DMS79 (cell line): ENCODE measurements at places on chromosomes 7 and 10.

DNA sequence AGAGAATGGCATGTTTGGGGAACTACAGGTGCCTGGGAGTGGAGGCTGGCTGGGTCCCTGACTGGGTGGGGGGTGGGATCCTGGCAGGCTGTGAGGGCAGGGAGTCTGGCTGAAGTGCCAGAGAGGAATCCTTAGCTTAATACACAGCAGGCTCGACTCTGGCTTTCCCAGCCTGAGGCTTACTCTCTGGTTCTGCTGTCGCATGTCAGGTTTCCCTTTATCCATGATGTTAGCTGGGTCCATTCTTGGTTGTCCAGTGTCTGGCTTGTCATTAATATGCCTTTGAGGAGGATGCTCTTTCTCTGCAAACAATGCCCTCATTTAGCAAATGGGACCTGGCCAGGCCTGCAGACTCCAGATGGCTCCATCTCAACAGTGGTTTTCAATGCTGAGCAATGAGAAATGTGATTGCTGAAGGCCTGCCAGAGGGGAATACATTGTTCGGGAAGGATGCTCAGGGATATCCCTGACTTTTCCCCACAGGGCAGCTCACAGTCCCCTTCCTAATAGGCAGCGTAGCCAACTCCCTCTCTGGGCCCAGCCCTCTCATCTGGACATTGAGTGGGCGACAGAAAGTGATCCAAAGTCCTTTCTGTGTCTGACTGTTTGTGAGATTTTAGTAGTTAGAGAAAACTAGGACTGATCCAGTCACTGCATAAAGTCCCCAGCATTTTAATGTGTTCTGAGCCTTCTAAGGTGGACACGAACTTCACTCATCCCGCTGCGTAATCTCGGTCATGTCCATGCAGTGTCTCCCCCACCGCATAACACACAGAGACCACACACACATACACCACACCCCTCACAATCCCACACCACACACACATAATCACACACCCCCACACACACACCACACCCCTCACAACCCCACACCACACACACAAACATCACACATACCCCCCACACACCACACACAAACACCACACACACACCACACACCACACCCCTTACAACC, 124.9 kb downstream of the ANLN start:
- DNase-seq, result no peak

- no peak for DNase-seq
These were observed 98.9 kb downstream of the KAT6B start for GRCh38 chr10:74925291-74925690.

DNA sequence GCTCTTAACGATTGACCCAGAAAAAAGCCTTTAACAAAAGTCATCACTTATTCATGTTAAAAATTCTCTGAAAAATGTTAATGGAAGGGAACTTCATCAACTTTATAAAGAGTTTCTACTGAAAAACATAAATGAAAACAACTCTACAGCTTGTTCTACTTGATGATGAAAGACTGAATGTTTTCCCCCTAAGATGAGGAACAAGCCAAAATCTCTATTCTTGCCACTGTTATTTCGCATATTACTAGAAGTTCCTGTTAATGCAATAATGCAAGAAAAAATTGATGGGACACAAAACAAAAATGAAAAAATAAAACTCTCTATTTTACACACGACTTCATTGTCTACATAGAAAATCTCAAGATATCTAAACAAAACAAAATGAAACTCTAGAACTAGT, 249.8 kb upstream of the AKR1E2 start:
- no peak for DNase-seq

DNA sequence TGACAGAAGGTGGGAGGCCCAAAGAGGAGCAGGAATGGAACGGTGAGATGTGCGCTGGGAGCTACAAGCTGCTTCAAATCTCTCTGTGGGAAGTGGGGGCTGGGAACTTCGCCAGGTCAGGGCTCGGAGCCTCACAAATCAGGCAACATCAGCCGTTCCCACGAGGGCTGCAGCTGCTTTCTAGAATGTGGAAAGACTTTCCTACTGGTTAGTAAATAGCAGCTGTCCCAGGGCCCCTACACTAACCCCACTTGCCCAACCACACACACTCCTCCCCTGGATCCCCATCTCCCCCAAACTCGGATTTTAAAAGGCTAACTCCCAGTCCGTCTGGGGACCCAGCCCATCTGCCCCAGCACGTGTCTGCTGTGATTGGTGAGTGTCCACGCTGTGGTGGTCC, 40.6 kb upstream of the PITRM1 start:
- no peak for DNase-seq

GRCh38 chr7:48512892-48513291, 341.6 kb downstream of the ABCA13 start:
- DNase-seq, result no peak

DNA sequence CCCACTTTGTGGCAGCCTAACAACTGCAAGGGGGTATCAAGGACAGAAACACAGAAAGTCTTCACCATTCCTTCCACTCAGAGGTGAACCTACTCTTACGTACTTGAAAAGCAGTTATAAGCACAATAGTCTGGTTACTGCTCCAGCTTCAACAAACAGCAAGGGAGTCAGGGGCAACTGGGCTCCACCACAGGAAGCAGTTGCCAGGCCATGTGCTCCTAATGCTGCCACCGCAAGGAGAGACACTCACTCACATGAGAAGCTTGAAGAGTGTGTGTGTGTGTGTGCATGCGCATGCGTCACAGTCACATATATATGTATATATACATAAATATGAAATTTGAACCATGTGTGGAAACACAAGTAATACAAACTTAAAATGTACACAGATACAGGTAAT, 65.5 kb downstream of the GRB10 start:
- DNase-seq, result no peak

DNA sequence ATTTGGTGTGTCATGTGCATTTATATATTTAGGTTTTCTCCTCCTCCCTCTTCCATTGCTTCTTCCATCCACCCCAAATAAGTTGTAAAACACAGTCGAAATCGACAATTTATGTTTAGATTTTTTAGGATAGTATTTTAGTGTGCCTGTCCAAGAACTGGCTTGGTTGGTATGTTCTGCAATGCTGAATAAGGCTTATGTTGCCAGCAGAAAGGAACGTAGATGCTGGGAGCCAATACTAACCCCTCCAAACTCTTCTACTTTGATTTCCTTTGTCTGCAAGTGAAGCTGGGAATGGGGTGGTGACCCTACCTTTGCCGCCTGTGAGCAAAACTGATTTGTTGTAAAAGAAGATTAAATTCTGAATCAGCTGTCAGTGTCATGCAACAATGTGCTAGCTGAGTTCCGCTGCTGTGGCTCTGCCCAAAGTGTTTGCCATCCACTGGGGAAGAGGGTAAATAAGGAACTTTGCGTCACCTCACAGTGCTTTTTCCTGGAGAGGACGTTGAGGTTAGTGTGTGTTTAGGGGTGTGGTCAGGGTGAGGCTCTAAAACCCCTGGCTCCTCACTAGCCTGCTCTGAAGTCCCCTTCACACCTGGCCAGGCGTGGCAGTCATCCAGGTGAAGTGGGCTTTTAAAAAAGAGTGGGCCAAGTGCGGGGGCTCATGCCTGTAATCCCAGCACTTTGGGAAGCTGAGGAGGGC, 44.4 kb downstream of the TACC2 start:
- DNase-seq, result no peak

DNA sequence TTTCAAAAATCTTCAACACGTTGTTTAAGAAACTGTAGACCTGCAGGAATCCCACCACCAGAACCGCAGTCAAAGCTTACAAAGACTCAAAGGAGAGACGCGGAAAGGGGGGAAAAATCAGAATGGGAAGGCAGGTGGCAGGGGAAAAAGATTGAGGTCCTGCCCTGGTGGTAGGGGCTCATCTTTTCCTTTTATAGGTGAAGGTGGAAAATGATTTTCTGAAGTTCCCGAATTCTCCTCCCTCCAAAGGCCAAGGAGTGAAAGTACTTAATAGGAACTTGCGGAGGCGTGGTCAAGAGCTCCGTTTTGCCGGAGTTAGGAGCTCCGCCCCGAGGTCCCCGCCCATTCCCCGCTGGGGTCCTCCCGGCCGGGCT, 724 bp downstream of the BBIP1 start:
- DNase-seq, result peak; percentile 55

DNA sequence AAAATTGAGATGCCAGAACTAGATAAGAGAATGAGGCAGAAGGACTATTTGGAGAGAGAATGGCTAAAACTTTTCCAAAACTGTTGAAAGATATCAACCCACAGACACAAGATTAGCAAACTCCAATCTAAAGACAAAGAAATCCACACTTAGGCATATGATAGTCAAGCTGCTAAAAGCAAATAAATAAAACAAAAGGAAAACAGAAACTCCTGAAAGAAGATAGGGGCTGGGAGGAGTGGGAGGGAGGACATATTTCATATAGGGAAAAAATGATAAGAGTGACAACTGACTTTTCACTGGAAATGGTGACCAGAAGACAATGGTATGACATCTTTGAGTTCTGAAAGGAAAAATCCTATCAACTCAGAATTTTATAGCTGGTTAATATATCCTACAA, 105.4 kb upstream of the ADO start:
- no peak for DNase-seq

DNA sequence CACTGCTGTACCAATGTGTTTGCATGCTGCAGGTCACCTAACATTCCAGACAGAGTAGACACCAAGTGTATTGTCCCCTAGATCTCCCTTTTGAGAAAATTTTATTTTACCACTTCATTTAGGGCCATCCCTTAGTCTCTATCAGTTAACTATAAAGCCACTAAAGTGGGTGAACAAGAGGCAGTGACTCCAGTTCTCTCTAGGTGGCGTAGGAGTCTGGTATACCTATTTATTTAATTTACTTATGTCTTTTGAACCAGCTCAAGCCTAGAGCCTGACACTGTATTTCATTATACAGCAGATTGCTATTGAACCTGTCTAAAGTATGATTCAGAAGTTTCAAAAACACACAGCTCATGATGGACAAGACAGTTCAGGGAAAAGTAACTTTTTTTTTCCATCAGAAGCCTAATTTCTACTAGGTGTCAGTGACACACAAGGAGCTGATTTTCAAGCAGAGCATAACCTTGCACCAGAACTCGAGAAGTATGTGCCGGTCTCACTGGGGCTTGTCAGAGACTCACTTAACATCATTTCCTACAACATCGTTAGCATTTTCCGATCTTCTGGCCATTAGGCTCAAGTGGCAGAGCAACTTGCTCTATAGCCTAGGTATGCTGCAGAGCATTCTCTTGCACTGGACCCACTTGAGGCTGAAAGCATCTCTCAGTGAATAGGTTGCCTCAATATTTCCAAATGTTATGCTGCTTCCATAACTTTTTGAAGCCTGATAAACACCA, 175.4 kb downstream of the CDC14C start:
- DNase-seq, result no peak

GRCh38 chr10:119331061-119331460, 123.7 kb downstream of the GRK5 start:
- DNase-seq, result no peak

DNA sequence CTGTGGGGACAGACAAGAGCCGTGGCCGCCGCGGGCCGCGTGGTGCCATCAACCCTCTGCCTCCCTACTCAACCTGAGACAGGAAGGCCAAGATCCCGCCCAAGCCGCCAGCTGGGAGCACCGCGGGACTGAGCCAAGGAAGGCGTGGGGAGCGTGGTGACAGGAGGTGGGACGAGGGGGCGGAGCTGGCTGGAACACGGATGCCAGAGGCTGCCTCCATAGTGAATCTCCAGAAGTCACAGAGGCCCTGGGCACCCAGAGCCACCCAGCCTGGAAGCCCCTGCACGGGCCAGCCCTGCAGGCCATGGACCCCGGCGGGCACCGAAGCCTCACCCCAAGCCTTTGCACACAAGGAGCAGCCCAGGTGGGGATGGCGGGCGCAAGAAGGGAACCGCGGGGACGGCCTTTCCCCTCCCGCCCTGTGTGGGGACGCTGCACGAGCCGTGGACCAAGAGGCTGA, 18.1 kb upstream of the DPYSL4 start:
- no peak for DNase-seq

GRCh38 chr10:70675496-70676161, 3.3 kb downstream of the ADAMTS14 start:
- DNase-seq, result no peak

GRCh38 chr7:10685040-10685439, 288.6 kb upstream of the PHF14 start:
- DNase-seq, result no peak

DNA sequence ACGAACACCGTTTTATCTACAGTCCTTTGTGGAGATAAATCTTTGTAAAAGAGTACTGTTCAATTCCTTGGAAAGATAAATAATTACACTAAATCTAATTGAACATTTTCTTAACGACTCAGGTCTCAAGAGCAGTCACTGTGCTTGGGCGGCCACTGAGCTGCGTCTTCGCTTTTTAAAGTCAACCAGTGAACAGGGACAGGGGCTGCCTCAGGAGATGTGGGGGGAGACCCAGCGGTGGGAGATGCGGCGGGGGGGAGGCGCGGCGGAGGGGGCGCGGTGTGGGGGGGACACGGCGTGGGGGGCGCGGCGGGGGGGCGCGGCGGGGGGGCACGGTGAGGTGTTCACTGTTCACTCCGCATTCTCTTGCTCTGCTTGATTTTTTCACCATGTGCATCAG, 39.8 kb downstream of the CAMK2B start:
- no peak for DNase-seq

DNA sequence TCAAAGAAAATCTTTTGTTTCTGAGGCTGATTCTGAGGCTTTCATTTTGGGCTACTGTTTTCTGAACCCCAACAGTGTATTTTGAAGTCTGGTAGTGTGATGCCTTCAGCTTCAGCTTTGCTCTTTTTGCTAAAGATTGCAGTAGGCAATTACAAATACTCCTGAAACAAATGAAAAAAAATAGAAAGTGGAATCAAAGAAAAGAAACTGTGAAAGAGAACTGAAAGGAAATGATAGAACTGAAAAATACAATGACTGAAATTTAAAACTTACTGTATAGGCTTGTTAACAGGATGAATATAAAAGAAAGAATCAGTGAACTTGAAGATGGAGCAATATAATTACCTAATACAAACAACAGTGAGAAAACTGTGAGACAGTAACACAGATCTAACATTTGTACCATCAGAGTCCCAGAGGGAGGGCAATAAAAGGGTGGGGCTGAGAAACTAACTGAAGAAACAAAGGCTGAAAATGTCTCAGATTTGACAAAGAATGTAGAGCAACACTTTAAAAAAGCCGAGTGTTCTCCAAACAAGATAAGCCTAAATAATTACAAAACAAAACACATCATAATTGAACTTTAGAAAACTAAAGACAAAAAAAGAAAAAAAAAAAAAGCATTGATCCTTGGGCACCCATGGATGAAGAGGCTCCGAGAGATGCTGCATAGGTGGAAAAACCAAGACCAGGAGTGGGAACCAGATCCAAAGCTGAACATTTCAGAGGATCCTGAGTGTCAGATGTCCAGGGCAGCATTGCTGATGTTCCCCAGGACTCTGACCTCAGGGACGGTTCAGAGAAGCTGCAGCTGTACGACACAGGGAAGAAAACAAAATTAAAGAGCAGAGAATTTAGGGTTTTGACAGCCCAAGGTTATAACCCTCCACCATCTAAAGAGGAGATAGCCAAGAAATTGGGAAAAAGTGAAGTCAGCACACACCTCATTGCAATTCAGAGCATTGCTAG, 223.2 kb upstream of the IGFBP3 start:
- DNase-seq, result no peak

GRCh38 chr10:9615189-9615588, 1402.5 kb upstream of the CELF2 start:
- DNase-seq, result no peak
